ENCODE measurements at places on chromosomes 1 and 21.

DNA sequence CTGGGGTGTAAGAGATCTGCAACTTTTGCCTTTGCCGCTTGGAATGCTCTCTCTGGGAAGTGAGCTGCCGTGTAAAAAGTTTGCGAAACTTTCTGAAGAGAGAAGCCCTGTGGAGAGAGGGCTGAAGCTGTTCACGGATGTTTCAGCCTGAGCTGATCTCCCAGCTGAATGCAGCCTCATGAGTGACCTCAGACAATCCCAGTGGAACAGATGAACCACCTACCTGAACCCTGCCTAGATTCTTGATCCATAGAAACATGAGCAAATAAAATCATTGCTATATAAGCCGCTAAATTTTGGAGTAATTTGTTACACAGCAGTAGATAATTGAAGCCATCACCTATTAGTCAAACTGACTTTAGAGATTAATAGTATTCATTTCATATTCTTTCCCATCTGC is 4.4 kb upstream of the ALG6 start:
- no peak for DNase-seq

- no peak for DNase-seq
Measured at GRCh38 chr1:150568594-150568966, 10.8 kb downstream of the MCL1 start.

DNA sequence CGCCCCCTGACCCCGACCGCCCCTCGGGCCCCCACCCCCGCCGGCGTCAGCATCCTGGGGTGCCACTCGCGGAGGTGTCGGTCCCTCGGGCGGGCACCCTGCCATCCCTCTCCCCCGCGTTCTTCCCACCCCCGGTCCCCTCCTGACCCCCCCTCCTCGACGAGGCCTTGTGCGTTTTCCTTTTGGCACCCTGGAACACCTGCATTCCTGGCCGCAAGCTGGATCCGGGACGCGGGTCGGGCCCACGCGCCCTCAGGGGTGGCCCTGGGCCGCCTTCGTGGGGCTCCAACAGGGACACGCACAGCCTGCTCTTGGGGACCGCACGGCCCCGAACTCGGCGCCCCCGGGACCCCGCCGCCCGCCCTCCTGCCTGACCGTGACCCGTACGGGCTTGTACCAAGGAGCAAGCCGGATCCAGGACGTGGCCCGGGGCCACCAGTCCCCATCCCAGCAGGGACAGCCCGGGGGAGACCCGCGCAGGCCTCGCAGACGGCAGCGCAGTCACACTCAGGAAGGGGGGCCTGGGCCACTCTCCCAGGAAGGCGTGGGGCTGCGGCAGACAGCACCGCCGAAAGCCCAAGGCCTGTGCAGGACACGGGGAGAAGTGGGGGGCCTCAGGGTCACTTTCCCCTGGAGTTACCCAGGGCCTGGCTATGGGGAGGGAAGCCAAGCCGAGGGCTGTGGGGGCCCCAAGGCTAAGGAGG is 579 bp upstream of the SLC19A1 start:
- no peak for DNase-seq

- no peak for DNase-seq
Measured at GRCh38 chr1:77594366-77595112, 87.9 kb downstream of the ZZZ3 start.

DNA sequence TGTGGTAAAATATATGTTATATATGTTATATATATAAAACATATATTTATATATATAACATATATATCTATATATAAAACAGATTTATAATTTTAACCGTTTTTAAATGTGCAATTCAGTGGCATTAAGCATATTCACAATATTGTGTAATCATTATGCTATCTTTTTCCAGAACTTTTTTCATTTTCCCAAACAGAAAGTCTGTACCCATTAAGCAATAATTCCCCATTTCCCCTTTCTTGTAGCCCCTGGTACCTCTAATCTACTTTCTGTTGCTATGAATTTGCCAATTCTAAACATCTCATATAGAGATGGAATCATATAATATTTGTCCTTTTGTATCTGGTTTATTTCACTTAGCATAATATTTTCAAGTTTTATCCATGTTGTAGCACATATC is 10.7 kb upstream of the ARHGEF11 start:
- no peak for DNase-seq

DNA sequence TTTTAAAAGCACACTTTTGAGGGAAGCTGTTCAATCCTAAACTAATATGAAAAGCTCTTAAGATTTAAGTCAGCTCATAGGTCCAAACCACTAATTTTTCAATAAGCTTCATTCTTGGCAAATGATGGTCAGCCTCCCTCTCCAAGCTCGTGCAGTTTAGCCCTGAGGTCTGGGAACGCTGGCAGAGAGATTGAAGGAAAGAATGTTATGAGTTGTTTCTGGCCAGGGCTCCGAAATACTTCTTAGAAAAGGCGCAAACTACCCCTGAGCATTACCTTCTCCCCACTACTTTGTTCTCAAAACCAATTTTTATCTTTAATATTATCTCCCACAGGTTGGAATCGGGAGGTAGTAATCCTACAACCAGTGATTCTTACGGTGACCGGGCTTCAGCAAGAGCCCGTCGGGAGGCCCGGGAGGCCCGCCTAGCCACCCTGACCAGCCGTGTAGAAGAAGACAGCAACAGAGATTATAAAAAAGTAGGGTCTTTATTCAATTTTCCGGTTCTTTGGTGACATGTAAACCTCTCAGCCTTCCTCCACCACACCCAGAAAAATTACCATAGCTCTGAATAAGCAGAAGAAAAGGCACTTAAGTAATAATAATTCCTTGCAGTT is 147.7 kb downstream of the SYT2 start:
- no peak for DNase-seq
